ENCODE measurements at places on chromosomes 13 and 19.
A peak's percentile ranks its signal among the peaks of the same experiment; 100 is the strongest.

DNA sequence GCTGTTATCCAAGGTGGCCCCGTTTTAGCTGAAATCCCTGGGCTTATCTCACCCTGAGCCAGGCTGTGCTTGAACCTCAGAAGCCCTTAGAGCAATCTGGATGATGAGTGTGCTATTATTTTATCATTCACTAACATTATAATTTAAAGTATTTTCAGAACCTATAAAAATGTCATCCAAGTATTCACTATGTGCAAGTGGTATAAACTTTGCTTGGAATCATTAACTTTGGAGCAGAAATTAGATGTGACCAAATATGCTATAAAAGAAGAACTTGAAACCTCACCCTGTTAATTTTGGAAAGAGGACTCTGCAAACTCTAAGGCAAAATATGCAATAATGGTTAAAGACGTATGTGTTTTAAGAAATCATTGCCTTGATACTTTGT, 147.5 kb downstream of the USP12 start:
- DNase-seq, result no peak

DNA sequence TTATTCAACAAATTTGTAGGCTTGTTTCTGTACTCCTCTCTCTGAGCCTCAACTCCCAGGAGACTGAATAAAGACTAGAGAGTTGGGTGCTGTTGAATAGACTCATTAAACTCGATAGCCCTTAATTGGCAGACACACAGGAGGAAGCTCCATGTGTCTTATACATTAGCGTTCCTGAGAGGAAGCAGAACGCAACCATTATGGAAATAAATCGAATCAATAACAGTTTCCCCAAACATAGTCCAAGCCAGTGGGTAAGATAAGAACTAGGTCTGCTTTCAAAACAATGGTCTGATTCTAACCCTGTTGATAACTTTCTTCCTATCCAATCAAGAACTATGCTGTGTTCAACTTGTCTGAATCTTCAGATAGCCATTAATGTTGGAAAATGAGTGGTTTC, 118.1 kb upstream of the FNDC3A start:
- no peak for DNase-seq

- DNase-seq, result no peak
Observed at GRCh38 chr13:105918842-105919741, 616.4 kb downstream of the EFNB2 start.

- DNase-seq, result no peak
Observed at GRCh38 chr13:46146898-46147297, 35.1 kb downstream of the LCP1 start.

DNA sequence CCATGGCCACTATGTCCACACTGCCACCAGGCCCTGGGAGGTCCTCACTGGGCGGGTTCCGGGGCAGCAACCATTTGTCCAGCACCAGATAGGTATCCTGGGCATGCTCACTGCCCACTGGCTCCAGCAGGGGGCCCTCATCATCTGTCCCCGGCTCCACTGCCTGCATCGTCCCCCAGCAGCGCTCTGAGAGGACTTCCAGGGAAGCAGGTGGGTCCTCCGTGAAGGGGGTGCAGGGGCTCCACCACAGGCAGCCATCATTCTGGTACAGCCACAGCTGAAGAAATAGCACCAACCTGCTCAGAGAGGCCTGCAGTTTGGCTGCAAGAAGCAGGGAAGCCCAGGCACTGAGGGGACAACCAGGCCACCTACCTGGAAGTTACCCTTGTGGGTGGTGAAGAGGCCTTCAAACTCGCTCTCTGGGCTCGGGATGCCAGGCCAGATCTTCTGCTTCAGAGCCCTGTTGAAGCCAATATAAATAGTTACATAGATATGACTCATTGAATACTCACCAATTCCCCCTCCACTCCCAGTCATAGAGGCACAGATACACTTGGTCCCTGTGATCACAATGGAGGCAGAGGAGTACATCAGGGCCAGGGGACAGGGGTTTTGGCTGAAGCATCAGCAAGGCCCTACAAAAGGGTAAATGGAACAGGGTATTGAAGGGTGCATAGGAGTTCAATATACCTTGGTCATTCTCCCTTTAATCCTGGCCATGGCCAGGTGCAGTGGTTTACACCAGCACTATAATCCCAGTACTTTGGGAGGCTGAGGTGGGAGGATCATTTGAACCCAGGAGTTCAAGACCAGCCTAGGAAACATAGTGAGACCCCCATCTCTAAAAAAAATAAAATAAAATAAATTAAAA, 4.1 kb downstream of the SWSAP1 start:
- DNase-seq, result no peak

DNA sequence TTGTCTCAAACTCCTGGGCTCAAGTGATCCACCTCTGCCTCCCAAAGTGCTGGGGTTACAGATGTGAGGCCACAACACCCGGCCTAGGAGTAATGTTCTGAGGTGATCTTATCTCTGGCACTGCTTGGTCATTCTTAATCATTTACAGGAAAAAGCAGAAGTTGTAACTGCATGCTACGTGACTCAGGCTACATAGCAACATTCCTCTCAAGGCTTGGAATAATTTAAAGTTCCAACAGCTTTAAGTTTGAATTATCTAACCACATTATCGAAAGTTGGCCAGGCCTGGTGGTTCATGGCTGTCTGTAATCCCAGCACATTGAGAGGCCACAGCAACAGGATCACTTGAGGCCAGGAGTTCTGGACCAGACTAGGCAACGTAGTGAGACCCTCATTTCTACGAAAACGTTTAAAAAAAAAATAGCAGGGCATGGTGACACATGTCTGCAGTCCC, 3.9 kb upstream of the B9D2 start:
- DNase-seq, result no peak

DNA sequence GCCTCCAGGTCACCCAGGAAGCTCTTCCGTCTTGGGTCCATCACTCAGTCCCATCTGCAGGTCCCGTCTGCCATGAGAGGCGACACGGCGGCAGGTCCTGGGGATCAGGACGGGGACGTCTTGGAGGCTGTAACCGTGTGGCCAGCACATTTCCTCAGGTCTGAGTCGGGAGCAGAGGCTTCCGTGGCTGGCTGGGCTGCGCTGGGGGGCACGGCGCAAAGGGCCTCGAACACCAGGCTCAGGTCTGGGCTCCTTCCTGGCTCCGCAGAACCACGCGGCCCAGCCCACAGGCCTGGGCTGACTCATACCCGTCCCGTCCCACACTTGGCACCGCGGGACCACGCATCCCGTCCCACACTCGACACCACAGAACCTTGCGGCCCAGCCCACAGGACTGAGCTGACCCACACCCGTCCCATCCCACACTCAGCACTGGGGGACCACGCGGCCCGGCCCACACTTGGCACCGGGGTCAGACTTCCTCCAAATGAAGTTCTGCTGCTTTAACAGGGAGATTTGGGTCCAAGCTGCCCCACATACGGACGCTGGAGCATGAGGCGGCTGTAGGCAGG, 30.2 kb downstream of the SBNO2 start:
- DNase-seq, result no peak

DNA sequence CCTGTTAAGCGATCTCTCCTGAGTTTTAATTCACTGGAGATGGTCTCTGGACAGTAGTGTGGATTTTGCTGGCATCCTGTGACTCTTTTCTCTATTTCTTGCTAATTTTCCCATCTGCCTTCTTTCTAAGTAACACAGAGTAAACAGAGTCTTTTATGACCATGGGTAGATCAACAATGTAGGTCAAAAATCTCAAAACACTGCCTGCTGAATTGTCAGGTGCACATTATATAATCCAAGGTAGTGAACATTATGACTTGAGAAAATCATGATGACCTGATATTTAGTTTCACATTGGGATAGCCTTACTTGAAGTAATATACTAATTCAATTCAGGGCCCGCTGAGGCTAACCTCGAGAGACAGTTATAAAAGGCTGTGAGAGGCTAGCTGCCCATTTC, 180.7 kb downstream of the TDRD3 start:
- DNase-seq, result no peak

DNA sequence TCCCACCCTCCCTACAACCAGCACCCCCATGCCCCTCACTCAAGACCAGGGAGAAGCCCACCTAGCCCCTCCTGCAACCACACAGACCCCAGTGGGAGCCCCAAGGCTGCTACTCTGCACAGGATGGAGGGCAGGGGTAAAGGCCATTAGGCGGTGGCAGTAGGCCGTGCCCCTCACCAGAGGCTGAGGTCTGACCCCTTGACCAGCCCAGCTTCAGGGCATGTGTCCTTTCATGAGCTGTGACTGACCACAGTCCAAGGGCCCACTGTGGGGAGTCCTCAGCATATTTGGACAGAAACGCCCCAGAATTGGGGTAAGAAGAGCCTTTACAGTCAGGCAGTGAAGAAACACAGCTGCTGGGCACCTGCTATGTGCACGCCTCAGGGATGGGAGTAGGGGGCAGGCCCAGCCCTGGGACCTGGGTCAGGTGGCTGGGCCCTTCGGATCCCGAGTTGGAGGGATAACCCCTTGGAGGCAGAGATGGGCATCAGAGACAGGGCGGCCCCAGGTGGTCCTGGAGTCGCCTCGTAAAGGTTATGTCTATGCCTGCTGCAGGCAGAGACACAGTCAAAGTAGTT, 1.7 kb upstream of the RPS5 start:
- no peak for DNase-seq

DNA sequence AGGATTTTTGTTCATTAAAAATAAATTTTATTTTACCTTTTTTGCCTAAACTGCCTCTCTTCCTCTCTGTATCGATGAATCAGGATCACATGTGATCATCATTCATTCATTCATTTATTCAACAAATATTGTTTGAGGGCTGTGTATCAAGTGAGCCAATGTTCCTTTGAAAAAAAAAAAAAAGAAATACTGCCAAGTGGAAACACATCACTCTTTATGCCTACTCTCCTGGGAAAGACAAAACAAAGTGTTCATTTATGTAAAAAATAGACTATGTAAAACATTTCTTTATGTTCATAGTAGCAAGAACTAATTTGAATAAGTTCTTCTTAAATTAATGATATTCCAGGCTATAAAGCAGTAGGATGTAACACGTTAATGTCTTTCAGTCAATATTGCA, 233.1 kb downstream of the POSTN start:
- DNase-seq, result no peak

- DNase-seq, result peak; percentile 84
Observed at GRCh38 chr19:14632286-14632685, 42.4 kb downstream of the ADGRE3 start.

- DNase-seq, result no peak
Observed at GRCh38 chr19:56983804-56984203, 136.0 kb upstream of the USP29 start.

GRCh38 chr19:29751932-29752331, 36.9 kb upstream of the C19orf12 start:
- no peak for DNase-seq

DNA sequence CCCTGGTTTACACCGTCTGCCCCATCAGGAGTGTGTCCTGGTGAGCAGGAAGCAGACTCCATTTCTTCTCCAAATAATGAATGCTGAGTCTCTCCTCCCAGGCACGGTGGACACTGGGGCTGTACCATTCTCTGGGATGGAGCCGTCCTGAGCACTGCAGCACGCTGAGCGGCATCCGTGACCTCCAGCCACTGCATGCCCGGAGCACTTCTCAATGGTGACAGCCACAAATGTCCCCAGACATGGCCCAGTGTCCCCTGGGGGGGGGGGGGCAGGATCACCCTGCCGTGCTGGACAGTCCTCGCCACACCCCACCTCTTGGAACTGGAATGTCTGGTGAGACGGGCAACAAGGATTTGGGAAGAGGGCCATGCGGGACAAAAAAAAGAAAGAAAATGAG, 37.4 kb downstream of the GNG7 start:
- DNase-seq, result no peak

DNA sequence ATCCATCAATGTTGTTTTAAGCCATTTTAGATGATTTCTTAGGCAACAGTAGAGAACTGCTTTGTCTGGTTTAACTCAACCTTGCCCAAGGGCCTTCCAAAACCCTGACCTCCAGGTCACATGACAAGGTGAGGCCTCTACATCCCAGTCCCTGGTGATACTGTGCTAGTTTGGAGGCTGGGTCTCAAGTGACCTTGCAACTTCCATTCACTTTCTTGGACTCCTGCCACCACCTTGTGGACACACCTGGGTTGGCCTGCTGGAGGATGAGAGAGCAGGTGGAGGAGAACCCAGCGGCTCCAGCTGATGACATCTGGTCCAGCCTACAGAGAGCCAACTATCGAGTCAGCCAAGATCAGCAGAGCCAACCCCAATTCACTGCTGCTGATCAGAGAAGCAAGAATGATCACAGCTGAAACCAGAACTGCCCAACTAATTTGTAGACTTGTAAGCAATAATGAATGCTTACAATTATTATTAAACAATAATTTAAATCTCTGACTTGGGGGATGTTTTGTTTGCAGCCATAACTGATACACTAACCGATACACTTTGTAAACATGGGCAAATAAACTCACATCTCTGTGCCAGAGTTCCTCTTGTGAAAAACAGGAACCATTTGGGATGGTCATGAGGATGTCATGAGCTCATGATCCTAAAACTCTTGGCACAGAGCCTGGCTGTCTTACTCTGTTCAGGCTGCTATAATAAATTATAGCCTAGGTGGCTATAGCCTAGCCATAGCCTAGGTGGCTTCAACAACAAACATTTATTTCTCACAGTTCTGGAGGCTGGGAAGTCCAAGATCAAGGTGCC, 11.5 kb downstream of the FAM187B start:
- DNase-seq, result peak; percentile 68

GRCh38 chr19:19523177-19523576, 5.5 kb upstream of the YJEFN3 start:
- no peak for DNase-seq

- DNase-seq, result no peak
Observed at GRCh38 chr13:80923907-80924306, 583.0 kb upstream of the SPRY2 start.

DNA sequence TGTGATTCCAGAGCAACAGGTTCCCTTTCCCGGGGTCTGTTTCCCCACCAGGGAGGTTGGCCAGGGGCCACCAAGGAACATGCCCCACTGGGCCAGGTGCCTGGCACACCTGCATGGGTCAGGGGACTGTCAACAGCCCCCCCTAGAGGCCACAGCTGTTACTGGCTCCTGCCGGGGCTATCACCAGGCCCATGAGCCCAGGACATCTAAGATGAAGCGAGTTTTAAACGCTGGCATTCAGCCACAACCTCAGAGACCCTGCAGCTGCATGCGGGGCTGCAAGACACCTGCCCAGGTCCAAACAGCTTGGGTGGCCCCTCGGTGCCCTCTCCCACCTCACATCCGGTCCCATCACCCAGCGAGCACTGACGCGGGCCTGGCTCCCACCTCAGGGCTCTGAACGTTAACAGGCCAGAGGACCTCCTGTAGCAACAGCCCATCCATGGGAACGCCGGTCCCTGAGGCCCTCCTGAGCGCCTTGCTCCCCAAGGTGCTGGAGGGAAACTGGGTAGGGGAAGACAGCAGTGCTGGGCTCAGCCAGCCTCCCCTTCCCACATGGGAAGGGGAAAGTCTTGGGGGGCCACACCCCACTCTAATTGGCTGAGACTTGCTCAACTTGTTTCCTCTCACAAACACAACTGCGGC, 12.0 kb downstream of the KHSRP start:
- DNase-seq, result peak; percentile 64

DNA sequence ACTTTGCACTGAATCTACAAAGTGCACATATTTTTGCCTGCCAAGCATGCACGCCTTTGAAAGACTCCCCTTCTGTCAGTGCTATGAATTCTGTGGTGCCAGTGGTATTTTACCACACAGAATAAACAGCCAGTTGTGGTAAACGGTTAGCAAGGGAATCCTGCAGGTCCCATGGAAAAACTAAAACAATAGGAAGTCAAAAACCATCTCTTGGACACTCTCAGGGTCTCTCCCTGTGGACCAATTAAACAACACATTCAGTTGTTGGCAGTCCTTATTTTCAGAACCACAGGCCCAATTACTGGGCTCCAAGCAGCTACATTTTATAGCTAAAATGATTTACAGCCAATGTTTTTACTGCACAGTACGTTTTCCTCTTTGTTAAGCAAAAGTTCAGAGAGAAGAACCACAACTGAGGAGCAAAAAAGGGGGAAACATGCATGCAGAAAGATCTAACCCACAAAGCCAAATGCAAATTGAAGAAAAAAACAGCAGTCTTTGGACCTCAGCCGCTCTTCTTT, 116.9 kb downstream of the KCTD12 start:
- DNase-seq, result no peak

Data from NAMALWA (cell line).